Retina (tissue), 1 donor: ENCODE measurements at places on chromosomes 4 and X.

GRCh38 chrX:2589186-2590020, 88.6 kb upstream of the DHRSX start:
- DNase-seq: no peak

GRCh38 chr4:47926667-47927258, 12.4 kb upstream of the NFXL1 start:
- DNase-seq: peak; percentile 69

GRCh38 chrX:12958059-12958458, 16.9 kb upstream of the TMSB4X start:
- DNase-seq: no peak

GRCh38 chrX:14013054-14013453, 16.6 kb downstream of the GEMIN8 start:
- no peak for DNase-seq

- DNase-seq: no peak
Observed at GRCh38 chr4:69640289-69640688, 847 bp upstream of the UGT2A2 start.

GRCh38 chrX:55598333-55598732, 24.9 kb upstream of the FOXR2 start:
- no peak for DNase-seq

DNA sequence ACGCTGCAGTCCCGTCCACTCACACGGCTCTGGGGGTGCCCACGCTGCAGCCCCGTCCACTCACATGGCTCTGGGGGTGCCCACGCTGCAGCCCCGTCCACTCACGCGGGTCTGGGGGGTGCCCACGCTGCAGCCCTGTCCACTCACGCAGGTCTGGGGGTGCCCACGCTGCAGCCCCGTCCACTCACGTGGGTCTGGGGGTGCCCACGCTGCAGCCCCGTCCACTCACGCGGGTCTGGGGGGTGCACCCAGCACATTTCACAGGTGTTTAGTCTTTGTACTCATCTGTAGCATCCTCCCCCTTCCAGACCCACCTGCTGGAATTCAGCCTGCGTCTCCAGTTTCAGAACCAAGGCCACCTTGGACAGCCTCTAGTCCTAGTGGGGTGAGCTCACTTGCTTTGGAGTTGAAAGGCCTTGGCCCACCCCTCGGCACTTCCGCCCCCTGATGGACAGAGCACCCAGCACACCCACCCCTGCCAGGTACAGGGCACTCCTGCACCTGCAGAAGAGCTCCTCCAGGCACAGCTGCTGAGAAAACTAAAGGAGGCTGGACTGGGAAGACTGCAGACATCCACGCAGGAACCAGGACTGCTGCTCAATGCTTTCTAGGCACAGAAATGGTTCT, 73.0 kb downstream of the ABLIM2 start:
- no peak for DNase-seq

DNA sequence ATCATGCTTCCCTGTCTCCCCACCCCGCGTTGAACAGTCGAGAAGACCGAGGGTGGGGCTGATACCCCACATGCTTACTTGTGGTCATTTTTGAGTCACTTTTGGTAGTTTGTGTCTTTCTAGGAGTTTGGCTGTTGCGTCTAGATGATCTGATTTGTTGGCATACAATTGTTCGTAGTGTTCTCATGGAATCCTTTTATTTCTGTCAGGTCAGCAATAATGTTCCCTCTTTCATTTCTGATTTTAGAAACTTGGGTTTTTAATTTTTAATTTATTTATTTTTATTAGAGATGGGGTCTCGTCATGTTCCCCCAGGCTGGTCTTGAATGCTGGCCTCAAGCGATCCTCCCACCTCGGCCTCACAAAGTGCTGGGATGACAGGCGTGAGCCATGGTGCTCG, 30.9 kb downstream of the SH3TC1 start:
- no peak for DNase-seq

GRCh38 chr4:5972571-5972970, 45.7 kb downstream of the C4orf50 start:
- DNase-seq: no peak

DNA sequence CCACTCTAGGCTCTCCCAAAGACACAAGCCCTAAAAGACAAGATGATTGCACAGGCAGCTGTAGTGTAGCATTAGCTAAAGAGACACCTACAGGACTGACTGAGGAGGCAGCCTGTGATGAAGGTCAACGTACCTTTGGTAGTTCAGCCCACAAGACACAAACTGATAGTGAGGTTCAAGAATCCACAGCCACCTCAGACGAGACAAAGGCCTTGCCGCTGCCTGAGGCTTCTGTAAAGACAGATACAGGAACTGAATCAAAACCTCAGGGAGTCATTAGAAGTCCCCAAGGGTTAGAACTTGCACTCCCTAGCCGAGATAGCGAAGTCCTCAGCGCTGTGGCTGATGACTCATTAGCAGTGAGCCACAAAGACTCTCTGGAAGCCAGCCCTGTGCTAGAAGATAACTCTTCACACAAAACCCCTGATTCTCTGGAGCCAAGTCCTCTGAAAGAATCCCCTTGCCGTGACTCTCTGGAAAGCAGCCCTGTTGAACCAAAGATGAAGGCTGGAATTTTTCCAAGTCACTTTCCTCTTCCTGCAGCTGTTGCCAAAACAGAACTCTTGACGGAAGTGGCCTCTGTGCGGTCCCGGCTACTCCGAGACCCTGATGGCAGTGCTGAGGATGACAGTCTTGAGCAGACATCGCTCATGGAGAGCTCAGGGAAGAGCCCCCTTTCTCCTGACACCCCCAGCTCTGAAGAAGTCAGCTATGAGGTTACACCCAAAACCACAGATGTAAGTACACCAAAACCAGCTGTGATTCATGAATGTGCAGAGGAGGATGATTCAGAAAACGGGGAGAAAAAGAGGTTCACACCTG, 306.3 kb downstream of the ANK2 start:
- no peak for DNase-seq

GRCh38 chr4:31272331-31273061, 552.3 kb downstream of the PCDH7 start:
- no peak for DNase-seq

DNA sequence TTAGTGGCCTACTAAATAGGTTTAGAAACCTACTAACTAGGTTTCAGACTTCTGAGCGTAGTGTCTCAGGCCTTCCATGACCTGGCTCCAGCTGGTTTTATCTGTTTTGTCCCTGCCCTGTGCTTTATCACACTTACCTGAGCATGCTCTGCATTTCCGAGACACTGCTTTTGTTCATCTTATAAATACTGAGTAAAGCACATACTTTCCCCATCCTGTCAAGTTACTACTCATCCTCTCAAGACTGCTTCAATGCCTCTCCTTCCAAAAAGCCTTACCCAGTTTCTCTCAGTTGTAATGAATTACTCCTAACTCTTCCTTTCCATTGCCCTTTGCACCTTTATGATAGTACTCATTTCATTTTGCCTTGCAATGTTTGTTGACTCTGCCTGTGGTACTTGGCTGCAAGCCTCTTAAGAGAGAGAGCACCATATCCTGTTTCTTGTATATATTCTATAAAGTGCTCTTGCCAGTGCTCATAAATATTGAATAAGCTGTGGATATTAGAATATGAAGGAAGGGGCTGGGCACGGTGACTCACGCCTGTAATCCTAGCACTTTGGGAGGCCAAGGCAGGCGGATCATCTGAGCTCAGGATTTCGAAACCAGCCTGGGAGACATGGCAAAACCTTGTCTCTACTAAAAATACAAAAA, 34.4 kb downstream of the SLAIN2 start:
- DNase-seq: no peak

- DNase-seq: no peak
Observed at GRCh38 chr4:18917689-18918088, 896.1 kb upstream of the LCORL start.
